ENCODE measurements at places on chromosomes 1 and 21.

GRCh38 chr1:231938711-231939110 lies 312.1 kb downstream of the DISC1 start:
- no peak for DNase-seq

DNA sequence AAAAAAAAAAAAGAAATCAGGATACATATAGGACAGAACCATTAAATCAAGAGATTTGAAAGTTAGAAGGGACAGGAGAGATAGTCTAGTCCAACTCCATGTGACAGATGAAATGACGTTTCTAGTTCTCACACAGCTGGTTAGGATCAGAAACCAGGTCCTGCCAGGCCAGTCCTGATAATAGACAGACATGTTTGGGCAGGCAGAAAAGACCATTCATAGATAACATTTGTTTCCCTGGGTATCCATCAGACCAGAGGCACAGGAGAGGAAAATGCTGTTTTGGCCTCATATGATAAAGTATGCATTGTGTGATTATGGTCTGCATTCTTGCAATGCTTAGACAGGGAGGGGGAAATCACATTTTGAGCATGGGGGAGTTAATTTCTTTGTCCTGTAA lies 29.3 kb downstream of the ZBTB8B start:
- DNase-seq, result no peak

- DNase-seq, result no peak
These were observed 51.6 kb downstream of the BACH1 start for GRCh38 chr21:29350246-29350779.

DNA sequence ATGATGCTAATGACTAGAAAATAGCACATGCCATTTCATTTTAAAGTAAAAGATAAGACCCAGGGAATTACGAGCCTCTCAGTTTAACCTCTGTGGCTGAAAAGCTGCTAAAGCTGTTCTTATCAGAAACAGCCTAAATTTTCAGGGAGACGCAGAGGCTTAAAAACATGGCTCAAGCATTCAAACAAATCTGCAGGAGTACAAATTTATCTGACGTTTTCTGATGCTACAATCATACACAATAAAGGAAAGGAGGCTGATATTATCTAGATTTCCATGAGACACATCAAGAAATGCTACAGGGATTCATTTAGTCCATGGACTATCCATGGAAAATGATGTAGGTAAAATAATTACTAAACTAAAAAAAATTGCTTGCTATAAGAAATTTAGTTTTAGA lies 65.3 kb upstream of the SCYL3 start:
- no peak for DNase-seq

- no peak for DNase-seq
These were observed 29.5 kb downstream of the TGFB2 start for GRCh38 chr1:218374401-218375353.

- DNase-seq, result no peak
These were observed 22.0 kb upstream of the CDC42 start for GRCh38 chr1:22030473-22030872.
